ENCODE measurements at places on chromosomes 11 and 22. TPM values are rescaled to one million over a fixed set of nuclear protein-coding genes. Genes with fewer than 3 reads are reported as not detected.

The MS4A7 gene
- total RNA-seq, result 1.6 TPM

The CALCA gene
- not detected for total RNA-seq

The ACRV1 gene
- total RNA-seq, result not detected

DNA sequence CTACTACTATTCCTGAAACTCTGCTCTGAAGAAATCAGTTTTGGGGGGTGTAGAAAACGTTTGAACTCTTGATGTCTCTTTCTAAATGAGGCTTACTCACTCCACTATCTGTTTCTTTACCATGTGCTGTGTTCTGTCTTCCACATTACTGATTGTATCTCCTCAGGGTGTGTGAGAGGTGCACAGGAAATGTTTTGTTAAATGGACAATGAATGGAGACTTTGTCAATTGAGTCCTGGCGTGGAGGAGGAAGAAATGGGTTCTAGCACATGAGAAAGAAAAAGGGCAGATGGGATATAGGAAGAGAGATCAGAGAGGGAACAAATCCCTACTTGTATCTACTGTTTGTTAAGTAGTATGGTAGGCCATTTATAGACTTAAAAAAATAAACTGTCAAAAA, 577.1 kb upstream of the CCDC90B start:
- no peaks in the 10 kb centered on the region for H3K4me1 ChIP-seq
- H3K4me3 ChIP-seq, result no peak overlapping the region
- H3K27me3 ChIP-seq, result no peaks in the 10 kb centered on the region

DNA sequence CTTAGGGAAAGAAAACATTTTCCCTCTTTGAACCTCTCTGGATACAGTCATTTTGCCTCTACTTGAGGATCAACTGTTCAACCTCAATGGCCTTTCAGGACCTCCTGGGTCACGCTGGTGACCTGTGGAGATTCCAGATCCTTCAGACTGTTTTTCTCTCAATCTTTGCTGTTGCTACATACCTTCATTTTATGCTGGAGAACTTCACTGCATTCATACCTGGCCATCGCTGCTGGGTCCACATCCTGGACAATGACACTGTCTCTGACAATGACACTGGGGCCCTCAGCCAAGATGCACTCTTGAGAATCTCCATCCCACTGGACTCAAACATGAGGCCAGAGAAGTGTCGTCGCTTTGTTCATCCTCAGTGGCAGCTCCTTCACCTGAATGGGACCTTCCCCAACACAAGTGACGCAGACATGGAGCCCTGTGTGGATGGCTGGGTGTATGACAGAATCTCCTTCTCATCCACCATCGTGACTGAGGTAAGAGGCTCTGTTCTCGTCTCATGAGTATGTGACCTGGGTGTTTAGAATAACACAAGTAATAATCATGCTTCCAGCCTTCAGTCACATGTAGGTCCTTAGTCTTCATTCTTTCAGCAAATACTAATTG, 495 bp downstream of the SLC22A9 start:
- no peaks in the 10 kb centered on the region for H3K4me1 ChIP-seq

GRCh38 chr22:36223504-36223903, 15.8 kb downstream of the APOL2 start:
- H3K27me3 ChIP-seq, result peaks cover 19% of the 10 kb centered on the region
- no peak for DNase-seq
- H3K36me3 ChIP-seq, result peaks cover 19% of the 10 kb centered on the region
